ENCODE measurements at places on chromosomes 2 and 18.

- DNase-seq, result no peak
Measured at GRCh38 chr2:241947004-241947350, 77.4 kb downstream of the RTP5 start.

DNA sequence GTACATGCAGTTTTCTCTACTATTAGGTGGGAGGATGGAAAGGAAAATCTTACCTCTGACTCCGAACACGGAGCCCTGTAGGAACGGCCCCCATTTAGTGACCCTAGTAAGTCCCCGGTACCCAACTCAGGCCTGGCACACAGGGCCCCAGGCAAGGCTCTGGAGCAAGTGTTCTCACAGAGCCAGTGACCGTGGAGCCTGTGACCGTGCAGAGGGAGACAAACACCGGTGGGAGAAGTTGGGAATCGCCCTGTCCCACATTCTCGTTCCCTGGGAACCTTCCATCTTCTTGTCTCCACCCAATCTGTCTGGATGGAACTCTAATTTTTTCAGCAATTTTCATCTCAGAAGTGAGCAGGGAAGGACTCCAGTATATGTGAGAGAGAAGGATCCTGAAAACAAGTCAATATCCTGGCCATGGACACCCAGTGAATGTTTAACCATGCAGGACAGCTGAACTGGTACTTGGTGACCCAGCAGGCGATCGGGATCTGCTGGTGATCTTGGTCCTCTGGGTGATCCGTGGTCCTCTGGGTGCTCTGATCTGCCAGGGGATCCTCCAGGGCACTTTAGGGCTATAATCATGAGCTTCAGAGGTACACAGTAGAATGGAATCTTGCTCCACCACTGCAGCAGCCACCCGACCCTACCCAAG lies 348.6 kb upstream of the ID2 start:
- no peak for DNase-seq

DNA sequence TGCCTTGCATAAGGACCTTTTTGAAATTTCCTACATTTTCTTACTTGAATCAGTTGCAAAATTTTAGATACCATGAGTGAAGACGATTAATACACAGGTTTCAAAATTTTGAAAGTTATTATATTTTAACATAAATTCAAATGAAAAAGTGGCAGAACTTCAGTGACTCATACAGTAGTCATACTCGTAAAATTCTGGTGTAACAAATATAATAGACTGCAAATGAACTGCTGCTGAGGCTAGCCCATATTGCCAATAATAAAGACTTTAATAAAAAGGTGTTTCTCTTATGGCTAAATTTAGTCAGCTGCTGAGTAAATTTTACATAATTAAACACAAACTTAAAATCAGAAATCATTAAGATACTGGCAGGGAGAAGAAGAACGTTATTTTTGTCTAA lies 36.9 kb downstream of the MSH6 start:
- no peak for DNase-seq

- DNase-seq, result no peak
Measured at GRCh38 chr2:54512663-54513362, 56.7 kb downstream of the SPTBN1 start.

DNA sequence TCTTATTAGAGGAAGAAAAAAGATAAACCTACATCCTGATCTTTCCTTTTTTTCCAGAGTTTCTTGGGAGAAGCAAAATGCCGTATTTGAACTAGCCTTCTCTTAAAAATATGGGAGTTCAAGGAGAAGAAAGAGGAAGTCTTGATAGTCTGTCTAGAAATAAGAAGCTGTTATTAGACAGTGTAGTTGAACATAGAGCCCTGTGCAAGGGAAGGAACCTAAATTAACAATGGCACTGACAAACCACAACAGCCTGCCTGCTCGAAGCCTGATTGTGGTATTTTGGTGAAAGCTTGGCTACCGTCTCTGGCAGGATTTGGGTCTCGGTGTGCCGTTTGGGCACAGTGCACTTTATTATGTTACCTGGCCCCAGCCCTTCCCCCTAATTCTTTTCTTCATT lies 17.1 kb downstream of the SMARCAL1 start:
- no peak for DNase-seq

GRCh38 chr18:67475673-67476072 lies 40.8 kb downstream of the DSEL start:
- no peak for DNase-seq

DNA sequence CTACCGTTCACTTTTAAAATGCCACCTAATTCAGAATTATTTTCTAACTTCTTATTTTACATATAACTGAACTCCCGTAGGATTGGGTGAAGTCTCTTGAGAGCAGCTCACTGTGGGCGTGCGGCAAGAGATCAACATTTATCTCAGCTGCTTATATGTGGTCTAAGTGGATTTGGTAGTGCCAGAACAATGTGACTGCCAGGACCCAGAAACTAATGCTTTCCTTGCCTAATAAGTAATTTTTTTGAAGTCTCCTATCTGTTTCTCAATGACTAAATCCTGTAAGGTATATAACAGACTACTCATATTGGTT lies 11.2 kb upstream of the NFE2L2 start:
- no peak for DNase-seq

- DNase-seq, result no peak
Measured at GRCh38 chr2:233354971-233355574, 779 bp downstream of the DGKD start.

DNA sequence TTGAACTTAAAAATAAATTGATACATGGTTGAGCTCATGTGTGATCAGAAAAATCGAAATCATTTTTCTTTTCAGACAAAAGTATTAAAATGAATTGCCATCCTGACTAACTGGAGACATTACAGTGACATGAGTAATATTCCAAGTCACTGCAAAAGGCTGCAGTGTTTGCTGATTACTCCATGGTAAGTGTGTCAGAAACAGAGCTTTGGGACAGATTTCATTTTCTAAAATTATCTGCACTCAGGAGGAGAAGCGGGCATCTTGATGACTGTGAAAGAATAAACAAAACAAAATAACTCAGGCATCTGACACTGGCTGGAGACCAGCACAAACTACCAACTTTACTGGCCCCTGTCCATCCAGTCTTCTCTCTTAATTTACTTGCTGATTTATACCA lies 312.3 kb upstream of the PIK3C3 start:
- no peak for DNase-seq

GRCh38 chr2:143988082-143988481 lies 531.8 kb downstream of the ZEB2 start:
- DNase-seq, result no peak

- no peak for DNase-seq
Measured at GRCh38 chr18:76495006-76495370, at the start of gene ZNF516. TSS of gene ZNF516 (minus strand) at chr18:76495242. CDS start at chr18:76443054, 52,188 bp downstream.

DNA sequence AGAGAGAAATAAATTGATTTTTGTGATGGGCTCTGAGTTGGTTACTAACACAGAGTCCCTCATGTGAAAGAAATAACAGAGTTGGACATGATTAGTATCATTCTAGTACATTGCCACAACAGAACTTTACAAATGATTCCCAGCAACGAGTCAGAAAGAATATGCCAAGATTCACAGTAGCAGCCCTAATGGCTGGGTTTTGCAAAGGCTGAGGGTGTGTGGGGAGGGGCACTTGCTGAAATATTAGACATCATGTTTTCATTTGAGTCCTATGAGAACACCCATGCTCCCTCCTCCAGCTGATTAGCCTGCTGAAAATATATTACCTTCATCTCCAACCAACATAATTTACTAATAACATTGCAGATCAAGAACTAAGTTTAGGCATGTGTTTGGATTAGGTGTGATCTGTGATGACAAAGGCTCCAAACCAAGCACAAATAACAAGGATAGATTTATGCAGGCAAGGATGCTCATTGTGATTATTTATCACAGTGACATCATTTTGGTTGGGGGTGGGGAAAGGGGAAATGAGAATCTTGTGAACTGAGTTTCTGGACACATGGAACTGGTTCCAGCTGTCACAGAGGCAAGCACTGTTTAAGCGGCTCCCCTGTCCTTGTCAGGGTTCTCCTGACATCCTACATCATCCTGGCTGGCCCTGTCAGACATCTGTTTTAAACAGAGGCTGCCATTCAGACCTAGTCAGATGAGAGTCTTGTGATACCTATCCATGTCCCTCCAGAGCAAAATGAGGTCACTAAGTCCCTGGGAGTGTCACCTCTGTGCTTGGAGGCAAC lies 205.8 kb upstream of the NCKAP5 start:
- DNase-seq, result no peak

DNA sequence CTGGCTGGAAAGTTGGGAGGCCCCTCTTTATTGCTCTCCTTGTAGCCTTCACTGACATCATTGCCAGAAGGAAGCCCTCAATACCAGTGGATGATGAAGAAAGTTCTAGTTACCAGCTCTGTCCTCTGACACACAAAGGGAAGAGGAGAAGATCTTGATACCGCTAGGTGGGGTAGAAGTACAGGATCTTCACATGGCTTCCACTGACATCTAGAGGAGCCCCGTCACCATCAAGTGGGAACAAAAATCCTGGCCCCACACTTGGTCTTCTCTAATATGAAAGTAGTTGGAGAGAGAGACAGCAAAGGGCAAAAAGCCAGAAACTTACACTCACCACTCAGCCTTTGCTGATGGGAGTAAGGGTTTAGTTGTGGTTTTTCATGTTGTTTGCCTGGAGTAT lies 12.4 kb downstream of the XIRP2 start:
- DNase-seq, result no peak

DNA sequence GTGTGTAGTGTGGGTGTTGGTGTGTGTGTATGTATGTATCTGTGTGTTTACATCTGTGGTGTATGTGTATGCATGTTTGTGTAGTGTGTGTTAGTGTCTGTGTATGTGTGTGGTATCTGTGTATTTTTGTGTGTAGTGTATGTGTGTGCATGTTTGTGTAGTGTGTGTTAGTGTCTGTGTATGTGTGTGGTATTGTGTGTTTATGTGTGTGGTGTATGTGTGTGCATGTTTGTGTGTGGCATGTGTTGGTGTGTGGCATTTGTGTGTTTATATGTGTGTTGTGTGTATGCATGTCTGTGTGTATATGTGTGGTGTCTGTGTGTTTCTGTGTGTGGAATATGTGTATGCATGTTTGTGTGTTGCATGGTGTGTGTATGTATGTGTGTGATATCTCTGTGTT lies 96.4 kb downstream of the CMPK2 start:
- DNase-seq, result no peak

DNA sequence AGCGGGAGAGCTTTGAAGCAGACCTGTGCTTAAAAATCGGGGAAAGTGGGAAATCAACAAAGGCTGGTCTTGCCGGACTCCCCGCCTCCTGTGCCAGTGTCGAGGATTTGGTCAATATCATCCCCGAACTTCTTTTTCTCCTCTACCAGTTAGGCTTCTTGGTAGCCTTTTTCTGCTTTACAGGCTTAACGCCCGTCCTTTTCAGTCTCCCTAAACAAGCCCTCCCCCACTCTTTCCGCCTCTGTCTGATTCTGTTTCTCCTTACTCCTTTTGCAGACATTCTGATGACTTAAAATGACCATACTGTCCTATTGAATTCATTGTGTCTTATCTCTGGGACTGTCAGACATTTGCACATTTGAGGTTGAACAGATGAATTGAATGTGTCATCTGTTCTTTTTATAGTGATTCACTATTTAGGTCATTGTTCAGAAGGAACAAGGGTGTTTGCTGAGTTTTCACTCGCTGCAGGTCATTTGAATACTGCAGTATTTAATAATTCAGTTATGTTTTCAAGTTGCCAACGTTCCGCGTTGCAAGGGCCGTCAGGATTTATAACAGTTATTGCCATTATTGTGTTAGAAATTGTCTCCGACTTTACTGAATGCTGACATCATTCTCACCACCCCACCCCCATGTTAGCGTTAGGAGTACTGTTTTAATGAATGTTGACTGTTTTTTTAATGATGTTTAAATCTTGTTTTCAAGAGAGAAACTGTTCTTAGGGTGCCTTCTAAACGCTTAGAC lies 1.1 kb downstream of the ITGAV start:
- peak; percentile 6 for DNase-seq
